ENCODE measurements at places on chromosomes 1 and 21.

DNA sequence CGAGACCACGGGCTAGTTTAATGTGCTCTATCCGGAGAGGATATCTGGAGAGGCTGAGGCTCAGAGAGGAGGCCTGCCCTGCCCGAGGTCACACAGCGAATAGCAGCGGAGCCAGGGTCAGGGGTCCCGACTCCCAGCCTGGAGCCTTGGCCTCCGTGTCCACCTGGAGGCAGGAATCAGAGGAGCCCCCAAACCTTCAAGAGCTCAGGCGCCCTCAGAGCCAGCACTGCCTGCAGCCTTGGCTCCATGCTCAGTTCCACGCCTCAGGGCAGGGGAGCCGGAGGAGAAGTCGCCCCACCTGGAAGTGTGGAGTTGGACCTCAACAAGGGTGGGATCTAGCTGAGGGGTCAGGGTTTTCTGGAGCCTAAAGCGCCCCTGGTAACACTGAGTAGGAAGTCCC, 2.0 kb upstream of the ASCL5 start:
- DNase-seq: no peak

DNA sequence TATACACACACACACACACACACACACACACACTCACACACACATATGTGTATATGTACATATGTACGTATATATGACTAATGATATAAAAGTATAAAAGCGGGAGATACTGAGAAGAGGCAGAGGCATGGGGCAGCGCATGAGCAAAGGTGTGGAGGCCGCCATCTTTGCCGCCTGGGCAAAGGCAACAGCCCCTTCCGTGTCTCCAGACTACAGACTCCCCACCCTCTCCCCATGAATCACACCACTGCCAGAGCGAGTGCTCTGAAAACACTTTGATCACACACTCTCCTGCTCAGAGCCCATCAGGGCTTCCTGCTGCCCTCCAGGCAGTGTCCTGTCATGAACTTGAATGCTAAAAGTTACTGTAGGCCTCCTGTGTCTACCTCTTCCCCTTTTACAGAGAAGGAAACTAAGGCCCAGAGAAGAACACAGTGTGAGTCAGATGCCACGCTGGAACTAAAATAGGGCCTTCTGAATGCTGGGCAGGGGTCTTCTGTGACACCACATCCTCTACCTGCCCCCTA, 54.7 kb upstream of the SSBP3 start:
- no peak for DNase-seq

- DNase-seq: no peak
These were observed 51.0 kb downstream of the ECE1 start for GRCh38 chr1:21239221-21239620.

GRCh38 chr21:45539796-45540600, 2.2 kb downstream of the SLC19A1 start:
- DNase-seq: no peak

DNA sequence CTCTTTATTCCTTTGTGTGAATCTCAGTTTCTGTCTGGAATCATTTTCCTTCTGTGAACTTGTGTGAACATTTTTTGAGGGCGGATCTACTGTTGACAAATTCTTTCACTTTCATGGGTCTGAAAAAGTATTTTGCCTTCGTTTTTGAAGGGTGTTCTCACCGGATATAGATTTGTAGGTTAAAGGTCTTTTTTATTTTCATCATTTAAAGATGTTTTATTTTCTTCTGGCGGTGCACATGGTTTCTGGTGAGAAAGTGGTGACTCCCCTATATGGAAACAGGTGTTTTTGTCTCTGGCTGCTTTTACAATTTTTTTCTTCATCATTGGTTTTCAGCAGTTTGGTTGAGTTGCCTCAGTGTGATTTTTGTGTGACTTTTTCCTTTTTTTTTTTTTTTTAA, 94.9 kb downstream of the DYRK1A start:
- no peak for DNase-seq

- DNase-seq: peak; percentile 37
These were observed 16.8 kb upstream of the STMN1 start for GRCh38 chr1:25922971-25923552.

DNA sequence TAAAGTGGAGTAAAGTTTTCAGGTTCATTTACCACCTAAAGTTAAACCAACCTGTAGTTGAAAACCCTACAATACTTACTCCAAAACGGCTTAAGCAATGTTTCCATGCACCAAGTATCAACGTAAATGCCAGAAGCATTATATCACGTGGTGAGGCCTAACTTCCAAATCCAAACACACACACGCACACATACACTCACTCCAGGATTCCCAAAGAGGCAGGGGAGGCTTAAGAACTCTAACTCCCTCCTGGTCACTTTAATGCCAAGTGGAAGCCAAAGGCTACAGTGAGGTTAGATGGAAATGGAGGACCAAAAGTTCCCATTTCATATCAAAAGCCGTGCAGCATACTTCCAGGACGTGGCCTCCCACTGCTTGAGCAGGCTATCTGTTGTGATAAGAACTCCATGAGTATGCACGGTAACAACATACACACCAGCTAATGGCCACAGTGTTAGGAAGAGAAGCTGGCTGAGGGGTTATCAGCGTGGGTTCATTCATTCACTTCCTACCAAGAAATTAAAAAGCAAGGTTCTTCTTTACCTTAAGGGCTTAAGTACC, 224.1 kb downstream of the SLC45A1 start:
- no peak for DNase-seq

DNA sequence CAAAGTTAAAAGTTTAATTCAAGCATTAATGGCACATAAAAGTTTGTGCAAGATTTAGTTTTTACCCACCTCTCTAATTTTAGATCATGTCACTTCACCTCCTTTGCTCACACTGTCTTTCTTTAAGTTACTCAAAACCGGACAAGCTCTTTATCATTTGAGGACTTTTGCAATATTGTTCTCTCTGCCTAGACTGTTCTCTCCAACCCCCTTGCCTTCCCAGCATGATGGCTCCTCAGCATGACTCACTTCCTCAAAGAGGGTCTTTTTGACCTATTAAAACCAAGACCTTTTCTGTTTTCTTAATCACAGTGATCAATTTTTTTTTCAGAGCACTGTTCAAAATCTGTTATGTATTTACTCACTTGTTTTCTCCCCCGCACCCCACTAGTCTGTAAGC, 61.3 kb downstream of the XKR8 start:
- no peak for DNase-seq

- DNase-seq: no peak
These were observed 20.7 kb upstream of the PRSS38 start for GRCh38 chr1:227794817-227795192.
